ENCODE measurements at places on chromosomes 13 and 19. TPM values are rescaled to one million over a fixed set of nuclear protein-coding genes. Genes with fewer than 3 reads are reported as not detected.

Gene GNG14
- not detected for total RNA-seq

Gene CCNE1
- total RNA-seq, result 6.5 TPM

Gene CGB5
- not detected for total RNA-seq

Gene UQCR11
- 74.2 TPM for total RNA-seq

Gene OR7A5
- total RNA-seq, result not detected

Gene SNAPC2
- total RNA-seq, result 12.4 TPM

Gene DCT
- not detected for total RNA-seq

Gene CEACAM4
- total RNA-seq, result not detected

Gene KLK4
- not detected for total RNA-seq

Gene ZNF578
- 1.8 TPM for total RNA-seq
